Muscle of arm (tissue), 14 donors: ENCODE measurements at places on chromosomes 16 and 17. TPM values are rescaled to one million over a fixed set of nuclear protein-coding genes. Genes with fewer than 3 reads are reported as not detected.

DNA sequence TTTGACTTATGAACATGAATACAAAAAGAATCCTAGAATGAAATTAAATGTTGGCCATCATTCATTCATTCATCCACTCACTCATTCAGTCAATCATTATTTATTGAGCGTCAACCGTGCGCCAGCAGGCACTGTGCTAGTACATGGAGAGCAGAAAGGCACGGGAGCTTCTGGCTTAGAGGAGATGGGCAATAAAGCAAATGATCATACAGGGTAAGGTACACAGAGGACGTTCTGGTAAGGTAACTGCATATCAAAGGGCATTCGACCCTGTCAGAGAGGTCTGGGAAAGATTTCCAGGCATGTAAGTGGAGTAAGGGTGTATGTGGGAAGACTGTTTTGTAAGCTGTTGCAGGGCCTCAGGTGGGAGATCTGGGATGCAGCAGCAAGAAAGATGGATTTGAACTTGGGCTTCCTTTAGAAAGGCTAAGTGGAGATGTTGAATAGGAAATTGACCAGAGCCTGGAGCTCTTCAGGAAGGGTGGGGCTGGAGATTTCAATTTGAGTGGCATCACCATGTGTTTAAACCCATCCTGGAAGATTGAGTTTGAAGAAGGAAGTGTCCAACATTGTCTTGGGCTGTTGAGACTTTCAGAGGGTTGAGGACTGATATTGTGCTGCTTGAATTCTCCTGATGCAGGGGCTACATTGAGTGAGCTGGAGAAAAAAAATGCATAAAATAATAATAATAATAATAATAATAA, 2.8 kb upstream of the MSI2 start:
- no peak for DNase-seq

DNA sequence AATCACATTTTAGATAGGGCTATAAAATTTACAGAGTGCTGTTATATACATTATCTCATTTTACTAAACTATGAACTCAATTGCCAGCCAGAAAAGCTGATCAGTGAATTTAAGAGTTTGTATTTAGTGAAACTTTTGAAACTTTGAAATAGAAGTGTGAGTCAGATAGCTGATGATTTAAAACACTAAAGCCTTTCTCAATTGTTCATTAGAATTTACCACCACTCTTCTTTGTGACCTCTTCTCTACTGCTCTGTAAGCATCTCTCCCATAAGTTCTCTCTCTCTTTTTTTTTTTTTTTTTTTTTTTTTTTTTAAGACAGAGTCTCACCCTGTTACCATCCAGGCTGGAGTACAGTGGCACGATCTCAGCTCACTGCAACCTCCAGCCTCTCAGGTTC, 43.7 kb downstream of the GOSR1 start:
- no peak for DNase-seq

DNA sequence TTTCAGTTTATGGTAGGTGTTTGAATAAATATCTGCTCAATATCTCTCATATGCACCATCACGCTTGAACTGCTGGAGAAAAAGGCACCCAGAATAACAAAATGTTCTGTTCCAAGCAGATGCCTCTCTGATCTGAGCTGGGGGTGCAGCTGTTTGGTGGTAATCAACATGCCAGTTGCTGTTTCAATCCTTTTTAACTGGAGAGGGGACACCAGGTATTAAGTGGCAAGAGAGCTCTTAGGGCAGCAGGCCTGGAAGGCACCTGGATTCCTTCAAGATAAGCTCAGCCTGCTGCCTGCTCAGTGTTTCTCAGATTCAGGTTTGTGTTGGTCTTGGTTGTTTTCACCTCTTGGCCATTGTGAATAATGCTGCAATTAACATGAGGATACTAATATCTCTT, 27.2 kb upstream of the VAT1L start:
- DNase-seq: no peak

DNA sequence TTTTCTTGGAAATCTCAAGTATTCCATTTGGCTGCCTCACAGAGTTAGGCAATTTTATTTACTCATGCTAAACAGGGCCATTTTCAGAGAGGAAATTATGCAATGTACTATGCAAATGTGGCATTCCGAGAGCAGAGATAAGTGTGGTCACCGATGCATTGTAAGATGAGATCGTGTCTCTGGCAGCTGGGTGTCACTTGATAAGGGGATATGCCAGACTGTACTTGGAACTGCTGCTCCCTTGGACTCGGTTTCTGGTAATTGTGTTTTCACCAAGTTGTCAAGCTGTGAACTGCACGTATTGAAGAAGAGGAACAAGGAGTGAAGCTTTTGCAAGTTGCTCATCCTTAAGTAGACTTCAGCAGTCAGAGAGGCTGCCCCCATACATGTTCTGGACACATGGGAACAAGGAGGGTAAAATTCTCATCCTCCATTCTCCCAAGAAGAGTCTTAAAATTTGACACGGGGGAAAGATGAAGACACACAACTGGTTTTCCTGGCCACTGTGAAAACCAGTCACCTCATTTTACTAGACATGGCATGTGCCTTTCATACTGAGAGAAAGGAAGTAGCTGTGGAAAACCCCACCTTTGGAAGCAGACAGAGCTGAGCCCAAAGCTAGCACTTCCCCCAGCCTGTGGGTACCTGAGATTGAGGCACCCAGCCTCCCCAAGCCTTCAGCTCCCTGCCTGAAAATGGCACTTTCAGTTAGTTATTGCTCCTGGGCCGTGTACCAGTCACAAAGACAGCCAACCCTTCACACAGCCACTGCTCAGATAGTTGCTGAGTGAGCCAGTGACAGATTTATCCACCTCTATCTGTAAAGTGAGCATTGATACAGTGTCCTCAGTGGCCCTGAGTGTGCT, 150.7 kb downstream of the SOCS1 start:
- peak; percentile 65 for DNase-seq

DNA sequence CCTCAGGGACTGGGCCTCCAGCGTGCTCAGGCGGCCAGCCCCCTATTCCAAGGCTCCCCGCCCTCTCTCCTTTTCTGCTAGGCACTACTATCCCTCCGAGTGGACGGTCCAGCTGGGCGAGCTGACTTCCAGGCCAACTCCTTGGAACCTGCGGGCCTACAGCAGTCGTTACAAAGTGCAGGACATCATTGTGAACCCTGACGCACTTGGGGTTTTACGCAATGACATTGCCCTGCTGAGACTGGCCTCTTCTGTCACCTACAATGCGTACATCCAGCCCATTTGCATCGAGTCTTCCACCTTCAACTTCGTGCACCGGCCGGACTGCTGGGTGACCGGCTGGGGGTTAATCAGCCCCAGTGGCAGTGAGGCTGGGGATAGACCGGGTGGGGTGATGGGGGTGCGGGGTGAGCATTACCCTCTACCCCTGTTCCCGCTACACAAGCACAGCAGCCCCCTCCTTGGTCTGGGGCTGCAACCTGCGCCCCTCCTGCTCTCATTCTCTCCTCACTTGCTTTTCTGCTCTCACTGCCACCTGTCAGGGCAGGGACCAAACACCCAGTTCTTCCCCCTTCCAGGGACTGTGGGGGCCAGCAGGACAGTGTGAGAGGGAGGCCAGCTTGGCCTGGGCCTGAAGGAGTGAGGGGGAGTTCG, 1.1 kb downstream of the PRSS41 start:
- DNase-seq: no peak

DNA sequence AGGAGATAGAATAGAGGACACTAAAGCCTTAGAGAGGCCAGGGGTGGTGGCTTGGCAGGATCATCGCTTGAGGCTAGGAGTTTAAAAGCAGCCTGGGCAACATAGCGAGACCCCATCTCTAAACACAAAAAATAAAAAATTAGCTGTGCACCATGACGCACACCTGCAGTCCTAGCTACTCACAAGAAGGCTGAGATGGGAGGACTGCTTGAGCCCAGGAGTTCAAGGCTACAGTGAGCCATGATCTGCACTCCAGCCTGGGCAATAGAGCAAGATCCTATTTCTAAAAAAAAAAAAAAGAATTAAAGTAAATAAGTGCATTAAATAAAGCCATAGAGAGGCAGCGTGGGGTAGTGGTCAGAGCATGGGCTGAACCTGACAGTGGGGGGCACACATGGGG, 19.1 kb downstream of the SBK1 start:
- no peak for DNase-seq

- no peak for DNase-seq
Measured at GRCh38 chr16:16109453-16110110, 113.7 kb downstream of the ABCC6 start.

The MPV17L gene
- polyA plus RNA-seq: not detected
